ENCODE measurements at places on chromosomes 7 and 10.

DNA sequence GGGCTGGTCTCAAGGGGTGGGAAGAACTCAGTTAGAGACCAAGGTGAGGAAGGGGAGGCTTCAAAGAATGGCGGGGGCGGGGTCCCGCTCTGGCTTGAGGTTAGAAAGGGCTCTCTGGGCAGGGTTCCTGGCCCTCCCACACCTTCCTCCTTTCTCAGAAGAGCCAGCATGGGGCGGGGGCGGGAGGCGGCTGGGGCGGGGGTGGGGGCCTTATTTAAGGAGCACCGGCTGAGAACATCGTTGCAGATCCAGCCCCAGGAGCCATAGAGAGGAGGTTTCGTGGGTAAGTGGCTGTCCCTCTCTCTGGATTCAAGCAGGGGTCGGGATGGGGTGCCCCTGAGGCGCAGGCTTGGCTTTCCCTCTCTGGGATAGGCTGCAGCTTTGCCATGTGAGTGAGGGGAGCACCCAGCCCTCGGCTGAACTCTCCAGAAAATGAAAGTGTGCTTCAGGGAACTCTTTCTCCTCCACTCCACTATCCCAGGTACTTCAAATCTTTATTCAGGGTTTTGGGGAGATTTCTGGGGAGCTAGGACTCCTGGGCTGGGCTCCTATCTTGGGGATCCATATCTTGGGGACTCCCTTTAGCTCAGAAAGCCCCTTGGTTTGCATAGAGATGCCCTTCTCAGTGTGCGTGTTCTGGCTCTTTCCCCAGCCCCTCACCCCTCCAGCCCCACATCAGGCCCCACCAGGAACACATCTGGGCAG lies 3.3 kb upstream of the CUEDC2 start:
- DNase-seq, result no peak

GRCh38 chr10:101939008-101939648 lies 95.5 kb upstream of the KCNIP2 start:
- peak; percentile 85 for DNase-seq

DNA sequence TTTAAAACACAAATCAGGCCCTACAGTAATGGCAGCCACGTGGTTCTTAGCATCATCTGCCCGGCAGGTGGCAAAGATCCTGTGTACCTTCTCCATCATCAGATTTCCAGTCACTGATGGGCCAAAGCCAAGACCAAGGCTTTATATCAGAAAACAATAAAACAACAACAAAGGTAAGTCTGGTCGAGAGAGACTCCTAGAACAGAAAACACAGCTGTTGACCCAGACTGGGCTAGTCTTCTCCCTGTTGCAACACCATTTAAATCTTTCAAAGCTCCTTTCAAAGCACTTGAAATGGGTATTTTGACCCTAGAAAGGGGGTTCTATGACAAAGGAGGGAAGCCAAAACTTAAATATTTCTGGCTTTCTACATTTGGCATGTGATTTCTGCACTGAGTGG lies 285.6 kb downstream of the IPMK start:
- no peak for DNase-seq

DNA sequence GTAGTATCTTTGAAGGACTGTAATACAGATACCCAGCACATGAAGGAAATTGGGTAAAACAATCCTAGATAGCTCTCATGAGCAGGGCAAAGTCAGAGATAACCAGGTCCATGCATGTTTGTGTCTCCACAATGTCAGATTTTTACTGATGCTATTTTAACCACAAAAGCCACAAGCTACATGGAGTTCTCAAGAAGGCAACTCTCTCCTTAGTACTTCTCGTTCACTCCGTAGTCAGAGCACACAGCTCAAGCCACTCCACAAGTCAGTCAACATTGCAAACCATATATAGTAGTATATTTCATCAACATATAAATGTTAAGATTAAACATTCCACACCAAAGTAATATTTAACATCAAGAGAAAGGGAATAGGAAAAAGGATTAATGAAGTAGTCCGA lies 98.0 kb upstream of the PIK3CG start:
- DNase-seq, result no peak

DNA sequence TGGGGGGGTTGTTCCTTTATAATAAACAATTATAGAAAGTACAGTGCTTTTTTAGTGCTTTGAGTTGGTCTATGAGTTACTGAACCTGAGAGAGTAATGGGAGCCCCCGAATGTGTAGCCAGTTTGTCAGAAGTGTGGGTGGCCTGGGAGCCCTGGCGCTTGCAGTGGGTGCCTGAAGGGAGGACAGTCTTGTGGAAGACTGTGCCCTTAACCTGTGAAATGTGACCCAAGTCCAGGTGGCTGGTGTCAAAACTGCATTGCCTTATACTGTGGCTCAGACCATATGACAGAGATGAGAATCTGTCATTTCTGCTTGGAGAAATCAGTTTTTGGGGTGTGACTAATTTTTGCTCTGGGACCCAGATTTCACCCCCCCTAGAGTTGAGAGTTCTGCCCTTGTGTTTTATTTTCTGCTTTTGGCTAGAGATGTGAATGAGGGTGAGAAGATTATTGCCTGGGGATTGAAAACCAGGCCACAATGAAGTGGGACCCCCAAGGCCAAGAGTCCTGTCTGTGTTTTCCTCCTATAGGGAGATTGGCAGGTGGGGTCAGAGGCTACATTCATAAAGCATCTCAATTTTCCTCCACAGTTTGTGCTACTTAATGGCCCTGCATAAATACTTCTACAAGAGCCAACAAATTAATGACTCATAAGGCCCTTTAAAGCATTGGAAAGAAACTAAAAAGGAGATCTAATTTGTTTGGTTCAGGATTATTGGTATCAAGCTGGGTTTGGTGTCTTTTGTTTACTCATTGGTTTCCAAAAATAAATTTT lies 24.1 kb upstream of the CARD11 start:
- DNase-seq, result no peak

GRCh38 chr7:108618056-108618455 lies 48.4 kb downstream of the DNAJB9 start:
- DNase-seq, result no peak

All from Panc1 (cell line).